ENCODE measurements at places on chromosomes 6 and 20.

DNA sequence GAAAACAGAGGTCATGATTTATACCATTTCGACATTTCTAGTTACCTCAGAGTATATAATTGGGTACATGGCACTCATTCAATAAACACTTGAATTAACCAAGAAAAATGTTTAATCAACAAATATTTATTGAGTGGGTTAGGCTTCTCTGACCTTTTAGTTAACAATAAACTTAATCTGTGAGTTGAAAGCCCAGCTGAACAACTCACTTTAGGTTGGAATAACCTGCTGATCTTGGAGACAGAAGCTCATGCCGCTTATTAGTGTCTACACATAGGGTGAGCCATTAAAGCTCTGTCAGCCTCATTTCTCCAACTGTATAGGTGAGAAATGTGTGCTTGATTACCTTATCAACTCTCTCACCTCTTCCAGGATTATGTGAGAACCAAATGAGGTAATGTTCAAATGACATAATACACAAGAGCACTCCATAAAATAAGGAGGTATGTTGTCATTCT lies 98.2 kb upstream of the DTNBP1 start:
- no peak for DNase-seq

GRCh38 chr6:93176070-93176469 lies 243.3 kb downstream of the EPHA7 start:
- no peak for DNase-seq

- no peak for DNase-seq
Measured at GRCh38 chr20:54078296-54078984, 8.0 kb upstream of the BCAS1 start.

DNA sequence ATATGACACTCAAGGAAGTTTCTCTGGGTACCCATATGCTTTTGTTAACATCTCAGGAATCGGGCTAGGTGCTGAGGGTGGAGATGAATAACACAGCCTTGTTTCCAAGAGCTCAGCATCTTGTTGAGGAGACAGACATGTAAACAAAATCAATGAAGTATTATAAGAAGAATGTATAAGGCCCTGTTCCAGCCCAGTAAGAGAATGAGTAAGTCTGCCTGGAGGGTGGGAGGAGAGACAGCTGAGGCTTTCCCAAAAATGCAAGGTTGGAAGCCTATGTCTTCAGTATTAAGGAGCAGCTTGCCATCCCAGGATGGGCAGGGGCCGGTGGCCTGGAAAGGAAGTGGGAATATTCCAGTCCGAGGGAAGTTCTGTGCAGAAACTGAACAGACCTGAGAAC lies 615.3 kb upstream of the BTBD3 start:
- DNase-seq, result no peak

All from kidney epithelial cell (primary cell).